ENCODE measurements at places on chromosomes 7 and 10.

- no peak for DNase-seq
These were observed 15.6 kb downstream of the TRDMT1 start for GRCh38 chr10:17185873-17186272.

DNA sequence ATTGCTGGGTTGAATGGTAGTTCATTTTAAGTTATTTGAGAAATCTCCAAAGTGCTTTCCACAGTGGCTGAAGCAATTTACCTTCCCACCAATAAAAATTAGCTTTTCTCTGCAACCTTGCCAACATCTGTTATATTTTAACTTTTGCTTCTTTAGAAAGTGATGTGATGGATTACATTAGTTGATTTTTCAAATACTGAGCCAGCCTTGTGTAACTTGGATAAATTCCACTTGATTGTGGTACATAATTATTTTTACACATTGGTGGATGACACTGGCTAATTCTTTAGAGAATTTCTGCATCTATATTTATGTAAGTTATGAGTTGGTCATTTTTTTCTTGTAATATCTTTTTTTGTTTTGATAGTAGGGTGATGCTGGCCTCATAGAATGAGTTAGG, 634.1 kb downstream of the GALNT17 start:
- DNase-seq, result no peak

- no peak for DNase-seq
These were observed 122.8 kb upstream of the SHH start for GRCh38 chr7:155935005-155935557.

- no peak for DNase-seq
These were observed 315.7 kb downstream of the NRG3 start for GRCh38 chr10:82190432-82191260.

Data from activated CD8-positive, alpha-beta memory T cell treated with anti-CD3 and anti-CD28 coated beads, Interleukin-2, amount 50 U/mL, for 4 hours (primary cell).